Karpas-422 (cell line): ENCODE measurements at places on chromosomes 11 and 22.
A peak's percentile ranks its signal among the peaks of the same experiment; 100 is the strongest.

DNA sequence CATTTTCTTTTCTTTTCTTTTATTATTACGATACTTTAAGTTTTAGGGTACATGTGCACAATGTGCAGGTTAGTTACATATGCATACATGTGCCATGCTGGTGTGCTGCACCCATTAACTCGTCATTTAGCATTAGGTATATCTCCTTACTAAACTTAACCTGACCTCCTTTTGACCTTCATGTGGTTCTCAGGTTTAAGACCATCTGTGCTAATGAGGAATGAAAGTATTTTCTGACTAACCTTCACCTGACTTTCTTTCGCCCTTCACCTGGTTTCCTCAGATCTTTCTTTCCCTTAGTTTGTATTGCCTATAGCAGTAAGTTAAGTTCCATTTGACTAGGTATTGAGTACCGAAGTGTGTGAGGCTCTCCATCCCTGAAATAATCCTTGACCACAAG, 6.5 kb downstream of the EXPH5 start:
- no peak for DNase-seq

DNA sequence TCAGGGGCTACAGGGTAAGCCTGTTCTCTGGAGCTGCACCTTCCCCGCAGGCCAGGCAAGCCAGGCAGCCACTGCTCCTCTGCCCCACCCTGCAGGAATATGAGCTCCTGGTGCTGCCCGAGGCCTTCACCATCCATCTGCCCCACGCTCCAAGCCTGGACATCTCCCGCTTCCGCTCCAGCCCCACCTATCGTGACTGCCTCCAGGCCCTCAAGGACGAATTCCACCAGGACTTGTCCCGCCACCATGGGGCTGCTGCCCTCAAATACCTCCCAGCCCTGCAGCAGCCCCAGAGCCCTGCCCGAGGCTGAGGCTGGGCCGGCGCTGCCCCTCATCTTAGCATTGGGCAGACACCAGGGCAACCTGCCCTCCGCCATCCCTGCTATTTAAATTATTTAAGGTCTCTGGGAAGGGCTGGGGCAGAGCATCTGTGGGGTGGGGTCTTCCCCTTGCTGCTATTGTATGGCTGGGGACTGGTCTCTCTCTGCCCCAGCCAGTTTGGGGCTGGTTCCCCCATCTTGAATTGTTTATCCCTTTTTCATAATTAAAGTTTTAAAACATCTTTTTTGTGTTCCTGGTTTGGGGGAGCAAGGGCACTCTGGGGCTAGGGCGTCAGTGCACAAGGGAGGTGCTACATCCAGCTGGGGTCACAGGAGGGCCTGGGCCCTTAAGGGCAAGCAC, 6.2 kb downstream of the LARGE2 start:
- no peak for DNase-seq

DNA sequence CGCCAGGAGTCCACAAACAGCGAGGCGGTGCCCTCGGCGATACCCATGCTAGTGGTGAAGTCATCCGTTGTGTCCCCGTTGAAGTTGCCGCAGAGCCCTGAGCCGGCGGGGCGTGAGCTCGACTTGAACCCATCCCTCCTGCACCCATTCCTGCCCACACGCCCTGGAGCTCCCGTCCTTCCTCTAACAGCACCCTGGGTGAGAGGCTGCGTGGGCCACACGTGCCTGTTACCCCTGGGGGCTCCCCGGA, 8.3 kb downstream of the MUC6 start:
- DNase-seq = no peak

DNA sequence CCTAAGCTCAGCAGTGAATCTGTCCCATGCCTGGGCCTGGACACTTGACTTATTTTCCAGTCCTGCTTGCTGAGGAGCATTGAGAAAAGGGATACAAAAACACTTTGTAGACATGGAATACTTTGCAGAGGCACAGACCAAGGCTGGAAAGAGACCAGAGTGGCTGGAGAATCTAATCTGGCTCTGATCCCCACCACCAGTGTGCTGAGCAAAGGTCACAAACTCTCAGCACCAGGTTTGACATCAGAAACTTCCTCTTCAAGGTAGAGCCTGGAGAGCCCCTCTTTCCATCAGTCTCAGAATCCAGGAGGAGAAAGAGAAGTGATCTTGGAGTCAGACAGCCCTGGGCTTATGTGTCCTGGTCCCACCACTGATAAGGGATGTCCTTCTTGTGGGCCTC, 53.5 kb downstream of the ISX start:
- DNase-seq = no peak

DNA sequence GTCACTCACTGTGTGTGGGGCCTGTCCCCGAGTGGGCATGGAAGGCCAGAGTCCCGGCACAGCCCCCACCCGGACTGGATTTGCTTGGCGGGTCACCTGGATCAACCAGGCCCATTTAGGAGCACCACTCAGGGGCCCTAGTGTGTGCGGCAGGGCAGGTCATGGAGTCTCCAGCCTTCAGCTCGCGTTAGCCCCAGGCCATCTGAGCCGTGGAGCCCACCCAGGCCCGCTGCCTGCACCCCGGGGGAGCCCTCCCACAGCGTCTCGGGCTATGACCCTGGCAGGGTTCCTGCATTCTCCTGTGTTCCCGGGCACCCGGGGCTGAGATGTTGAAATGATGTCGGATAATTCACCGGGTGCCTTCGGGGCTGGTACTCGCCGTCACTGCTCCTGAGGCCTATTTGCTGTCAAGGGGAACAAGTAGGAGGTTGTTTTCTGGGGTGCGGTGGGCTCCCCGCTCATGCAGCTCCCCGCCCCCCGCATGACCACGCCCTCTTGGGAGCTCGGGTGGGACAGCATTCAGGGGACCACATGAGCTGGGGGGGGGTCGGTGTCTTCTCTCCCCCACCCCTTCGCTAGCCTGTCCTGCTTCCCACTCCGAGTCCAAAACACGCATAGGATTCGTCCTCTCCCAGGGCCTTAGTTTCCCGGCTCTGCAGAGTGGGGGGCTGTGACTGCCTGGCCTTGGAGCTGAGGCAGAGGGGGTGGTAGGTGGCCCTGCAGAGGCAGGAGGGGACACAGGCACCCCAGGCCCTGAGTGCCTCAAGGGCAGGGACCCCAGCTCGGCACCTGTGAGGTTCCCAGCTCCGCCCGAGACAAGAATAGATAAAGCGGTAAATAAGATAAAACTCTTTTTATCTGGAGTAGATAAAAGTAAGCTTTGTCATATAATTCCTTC, 77.2 kb downstream of the KCNQ1 start:
- DNase-seq = no peak

- no peak for DNase-seq
Measured at GRCh38 chr22:32686354-32686753, 115.2 kb upstream of the TIMP3 start.

- DNase-seq = no peak
Measured at GRCh38 chr11:47891886-47892285, 43.7 kb upstream of the NUP160 start.

DNA sequence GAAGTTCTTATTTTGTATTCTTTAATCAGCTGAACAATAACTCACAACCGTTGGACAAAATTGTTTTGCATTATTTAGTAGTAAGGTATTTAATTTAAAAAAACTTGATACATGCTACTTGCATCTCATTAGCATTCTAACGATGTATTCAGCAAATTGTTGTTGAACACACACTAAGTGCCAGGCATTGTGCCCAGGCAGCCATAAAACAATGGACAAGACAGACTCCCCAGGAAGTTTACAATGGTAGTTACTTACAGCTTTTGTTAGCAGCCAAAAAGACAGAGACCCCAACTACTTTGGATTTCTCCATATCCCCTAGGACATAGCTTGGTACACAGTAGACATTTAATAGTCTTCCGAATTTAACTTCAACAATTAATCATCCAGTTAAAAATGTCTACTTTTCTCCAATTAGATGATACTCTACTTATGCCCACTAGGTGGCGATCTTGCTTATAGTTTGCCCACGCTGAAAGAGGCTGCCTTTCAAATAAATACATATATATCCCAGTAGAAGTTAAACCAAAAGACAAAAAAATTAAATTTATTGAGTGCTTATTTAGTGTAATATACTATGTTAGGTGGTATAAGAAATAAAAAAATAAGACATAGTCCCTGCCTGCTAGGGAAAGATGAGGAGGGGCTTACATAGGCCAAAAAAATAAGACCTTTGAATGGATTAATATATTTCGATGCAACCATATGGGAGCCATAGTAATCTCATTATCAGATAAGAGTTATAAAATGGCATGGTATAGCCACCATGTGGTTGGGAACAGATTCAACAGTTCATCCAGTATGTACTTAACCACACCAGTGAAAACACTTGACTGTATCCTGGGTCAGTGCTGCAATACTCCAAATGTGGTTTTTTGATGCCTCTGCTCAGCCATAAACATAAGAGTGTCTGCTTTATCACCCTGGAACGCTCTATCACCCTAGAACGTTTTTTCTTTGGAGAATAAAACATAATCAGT, 2.0 kb upstream of the FJX1 start:
- peak; percentile 82 for DNase-seq

GRCh38 chr22:29886596-29886995, 3.6 kb downstream of the MTMR3 start:
- no peak for DNase-seq

DNA sequence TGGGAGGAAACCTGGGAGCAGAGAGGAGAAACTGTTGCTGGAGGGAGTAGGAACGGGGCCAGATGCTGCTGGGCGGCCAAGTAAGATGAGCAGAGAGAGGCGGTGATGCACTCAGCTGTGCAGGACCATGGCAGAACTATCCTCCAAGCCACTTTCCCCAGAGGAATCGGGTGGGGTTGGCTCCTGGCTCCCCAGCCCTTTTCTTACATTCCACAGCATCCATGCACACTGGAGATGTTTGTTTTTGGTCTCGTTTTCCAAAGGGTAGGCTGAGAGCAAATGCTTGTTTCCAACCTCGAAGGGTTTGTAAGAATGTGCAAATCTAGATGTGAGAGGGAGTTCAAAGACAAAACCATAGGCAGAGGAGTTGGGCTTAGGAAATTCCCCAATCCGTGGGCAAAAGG, 73.2 kb downstream of the DBX1 start:
- no peak for DNase-seq

DNA sequence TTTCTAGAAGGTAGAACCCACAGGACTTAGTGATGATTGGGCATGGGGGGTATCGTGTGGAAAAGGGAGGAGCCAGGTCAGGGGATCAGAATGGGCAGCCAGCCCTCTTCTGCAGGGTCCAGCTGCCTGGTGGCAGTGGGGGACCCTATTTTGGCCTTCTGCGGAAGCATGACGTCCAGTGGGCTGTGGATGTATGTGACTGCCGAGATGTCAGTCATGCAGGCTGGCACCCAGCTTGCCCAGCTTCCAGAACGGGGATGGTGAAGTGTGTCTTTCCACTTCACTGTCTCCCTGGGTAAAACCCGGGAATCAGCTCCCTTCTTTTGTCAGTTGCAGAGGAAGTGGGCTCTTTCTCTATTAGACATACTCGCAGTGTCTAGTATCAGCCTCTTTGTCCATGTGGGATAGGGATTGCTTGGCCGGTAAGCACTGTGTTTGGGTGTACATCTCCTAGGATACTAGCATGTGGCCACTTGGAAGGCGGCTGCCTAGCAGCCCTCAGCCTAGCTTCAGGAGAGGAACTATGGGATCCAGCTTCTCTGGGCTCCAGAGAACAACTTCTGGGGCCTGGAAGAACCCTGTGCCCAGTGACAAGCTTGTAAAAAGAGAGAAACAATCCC, 51.4 kb downstream of the GRIK4 start:
- DNase-seq = no peak

DNA sequence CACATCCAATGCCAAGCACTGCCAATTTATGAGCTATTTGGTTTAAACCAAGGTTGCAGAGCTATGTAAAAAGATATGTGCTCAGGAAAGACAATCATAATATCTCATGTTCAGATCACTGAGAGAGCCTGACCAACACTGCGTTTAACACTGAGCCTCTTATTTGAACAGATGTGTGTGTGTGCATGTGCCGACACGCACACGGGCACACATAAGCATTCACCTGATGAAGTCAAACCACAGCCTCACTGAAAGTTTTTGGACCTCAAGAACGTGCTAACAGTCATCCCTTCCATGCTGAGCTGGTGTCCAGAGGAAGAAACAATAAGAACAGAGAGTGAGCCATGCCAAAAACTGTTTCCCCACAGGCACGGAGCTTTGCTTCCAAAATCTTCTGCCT, 23.4 kb downstream of the HPS4 start:
- DNase-seq = no peak

DNA sequence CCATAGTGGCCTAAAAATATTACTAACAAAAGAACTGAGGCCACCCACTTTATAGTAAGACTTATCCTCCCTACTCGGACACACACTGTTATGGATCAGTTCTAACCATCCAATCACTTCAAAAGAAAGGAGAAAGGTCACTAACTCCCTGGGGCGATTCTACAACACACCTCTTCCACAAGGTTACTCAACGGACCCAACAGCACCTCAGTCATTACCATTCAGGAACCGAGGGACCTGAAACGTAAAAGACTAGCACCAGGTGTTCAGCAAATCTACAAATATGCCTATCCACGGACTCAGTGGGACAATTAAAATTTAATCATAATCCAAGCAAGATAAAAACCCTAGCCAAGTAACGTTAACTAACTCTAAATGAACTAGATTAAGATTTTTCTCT, 1.6 kb downstream of the HNRNPUL2 start:
- DNase-seq = no peak

DNA sequence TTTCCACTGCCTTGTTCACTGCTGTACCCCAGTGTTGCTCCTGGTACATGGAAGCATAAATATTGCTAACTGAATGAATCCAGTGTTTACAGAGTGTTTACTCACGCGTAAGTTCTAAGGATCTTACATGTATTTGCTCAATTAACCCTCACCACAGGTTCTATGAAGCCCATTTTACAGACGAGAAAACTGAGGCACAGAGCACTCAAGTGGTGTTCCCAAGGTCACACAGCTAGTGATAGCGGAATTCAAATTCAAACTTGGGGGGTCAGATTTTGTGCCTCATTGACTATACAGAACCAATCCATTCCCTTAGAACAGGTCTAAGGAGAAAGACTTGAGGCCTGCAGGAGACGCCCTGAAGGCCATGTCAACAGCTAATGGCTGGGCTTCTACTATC, 72.3 kb downstream of the PLEKHA7 start:
- no peak for DNase-seq

GRCh38 chr11:92376680-92377079, 152.1 kb downstream of the FAT3 start:
- DNase-seq = no peak

- DNase-seq = no peak
Measured at GRCh38 chr11:133381761-133382130, 150.6 kb downstream of the OPCML start.

GRCh38 chr11:102874852-102875251, at the start of gene MMP12:
TSS of gene MMP12 (minus strand) at chr11:102874982. CDS start at chr11:102874937, 45 bp downstream.
- no peak for DNase-seq

DNA sequence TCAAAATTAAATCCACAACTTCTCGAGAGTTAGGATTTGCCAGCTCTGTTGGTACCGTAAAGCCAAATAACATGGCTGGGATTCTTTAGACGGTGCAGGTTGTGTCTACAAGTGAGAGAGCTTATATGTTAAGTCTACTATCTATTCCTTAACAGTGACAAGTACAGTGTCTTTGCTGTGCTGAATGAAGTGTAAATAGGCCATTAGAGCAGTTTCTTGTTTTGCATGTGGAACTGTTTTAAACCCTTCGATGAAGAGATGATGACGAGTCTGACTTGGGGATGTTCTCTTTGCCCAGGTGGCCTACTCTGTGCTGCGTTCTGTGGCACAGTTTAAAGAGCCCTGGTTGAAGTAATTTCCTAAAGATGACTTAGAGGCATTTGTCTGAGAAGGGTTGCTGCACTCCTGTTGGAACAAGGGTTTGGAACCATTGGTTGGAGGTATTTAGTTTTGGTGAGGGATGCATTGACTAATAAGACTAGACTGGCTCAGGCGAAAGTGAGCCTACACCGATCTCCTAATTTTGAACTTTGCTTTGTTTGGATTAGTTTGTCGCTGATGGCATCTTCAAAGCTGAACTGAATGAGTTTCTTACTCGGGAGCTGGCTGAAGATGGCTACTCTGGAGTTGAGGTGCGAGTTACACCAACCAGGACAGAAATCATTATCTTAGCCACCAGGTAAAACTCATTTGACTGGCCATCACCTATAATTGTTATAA, 988 bp downstream of the RPS3 start:
- DNase-seq = peak; percentile 69
